ENCODE measurements at places on chromosomes 7 and 10.

- no peak for DNase-seq
Observed at GRCh38 chr10:131202990-131203389, 108.5 kb downstream of the TCERG1L start.

DNA sequence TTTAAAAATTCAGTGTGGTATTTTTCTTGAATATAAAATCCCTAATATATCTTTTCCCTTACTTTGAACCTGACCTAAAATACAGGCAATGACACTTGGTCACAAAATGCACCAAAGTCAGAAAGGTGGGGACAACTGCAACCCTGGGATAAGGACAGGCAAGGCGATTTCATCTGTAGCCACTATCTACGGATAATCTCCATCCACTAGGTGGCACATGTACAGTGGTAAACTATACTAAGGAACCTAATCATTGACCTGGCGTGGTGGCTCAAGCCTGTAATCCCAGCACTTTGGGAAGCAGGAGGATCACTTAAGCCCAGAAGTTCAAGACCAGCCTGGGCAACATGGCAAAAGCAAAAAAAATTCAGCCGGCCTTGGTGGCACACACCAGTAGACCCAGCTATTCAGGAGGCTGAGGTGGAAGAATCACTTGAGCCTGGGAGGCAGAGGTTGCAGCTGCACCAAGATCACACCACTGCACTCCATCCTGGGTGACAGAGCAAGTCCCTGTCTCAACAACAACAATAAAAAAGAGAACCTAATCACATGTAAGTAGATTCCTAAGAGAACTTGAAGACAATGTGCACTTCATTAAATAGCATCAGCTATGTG lies 98.9 kb downstream of the KMT2C start:
- peak; percentile 30 for DNase-seq

- DNase-seq = no peak
Observed at GRCh38 chr7:95334447-95334846, 10.1 kb upstream of the PON1 start.

DNA sequence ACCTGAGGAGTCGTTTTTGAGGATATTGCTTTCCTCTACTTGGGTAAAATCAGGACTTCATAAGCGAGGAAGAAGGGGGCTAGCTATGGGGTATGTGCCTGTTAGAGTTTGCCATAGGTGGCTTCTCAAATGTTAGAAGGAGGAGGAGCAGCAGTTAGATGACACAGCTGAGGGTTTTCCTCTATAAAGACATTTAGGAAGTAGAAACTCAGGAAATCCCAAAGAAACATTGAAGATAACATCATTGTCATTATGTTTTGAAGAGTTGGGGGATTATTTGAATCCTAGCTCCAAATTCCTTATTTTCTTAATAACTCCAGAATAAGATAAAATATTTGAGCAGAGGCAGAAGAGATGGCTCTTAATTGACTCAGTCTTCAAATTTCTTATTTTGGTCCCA lies 58.9 kb upstream of the CC2D2B start:
- no peak for DNase-seq

DNA sequence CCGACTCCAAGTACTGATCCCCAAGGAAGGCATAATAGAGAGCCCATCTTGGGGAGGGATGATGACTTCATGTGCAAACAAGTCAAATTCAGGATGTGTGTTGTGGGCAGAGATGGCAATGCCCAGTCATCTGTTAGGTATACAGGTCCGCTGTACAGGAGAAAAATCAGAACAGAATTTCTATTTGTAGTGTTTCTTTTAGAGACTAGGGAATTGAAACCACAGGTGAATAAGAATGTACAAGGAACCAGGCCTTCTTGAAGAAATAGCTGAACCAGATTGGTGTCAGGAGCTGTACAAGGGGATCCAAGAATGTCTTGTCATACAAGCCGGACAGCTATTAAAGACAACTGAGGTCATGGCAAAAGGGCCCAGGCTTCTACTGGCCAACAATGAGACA lies 147.9 kb downstream of the PFKFB3 start:
- no peak for DNase-seq

GRCh38 chr7:157278167-157278790 lies 58.5 kb upstream of the DNAJB6 start:
- no peak for DNase-seq

DNA sequence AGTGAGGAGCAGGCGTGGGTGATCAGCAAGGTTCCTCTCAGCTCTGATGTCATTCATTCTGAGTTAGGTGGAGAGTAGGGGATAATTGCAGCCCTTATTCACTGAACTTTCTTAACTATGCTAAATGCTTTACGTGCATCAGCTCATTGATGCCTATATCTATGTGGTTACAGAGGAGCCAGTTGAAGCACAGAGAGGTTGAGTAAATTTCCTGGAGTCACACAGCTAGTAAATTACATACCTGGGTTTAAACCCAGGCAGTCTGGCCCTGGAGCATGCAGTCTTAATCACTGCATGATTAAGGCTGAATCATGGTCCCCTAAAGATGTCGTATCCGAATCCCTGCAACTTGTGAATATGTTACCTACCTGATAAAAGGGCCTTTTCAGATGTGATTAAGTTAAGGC lies 99.6 kb downstream of the GRK5 start:
- DNase-seq = no peak

- no peak for DNase-seq
Observed at GRCh38 chr10:13908475-13908874, 321.7 kb downstream of the PRPF18 start.

GRCh38 chr10:27746397-27747095 lies 927 bp upstream of the MKX start:
- DNase-seq = peak; percentile 39

DNA sequence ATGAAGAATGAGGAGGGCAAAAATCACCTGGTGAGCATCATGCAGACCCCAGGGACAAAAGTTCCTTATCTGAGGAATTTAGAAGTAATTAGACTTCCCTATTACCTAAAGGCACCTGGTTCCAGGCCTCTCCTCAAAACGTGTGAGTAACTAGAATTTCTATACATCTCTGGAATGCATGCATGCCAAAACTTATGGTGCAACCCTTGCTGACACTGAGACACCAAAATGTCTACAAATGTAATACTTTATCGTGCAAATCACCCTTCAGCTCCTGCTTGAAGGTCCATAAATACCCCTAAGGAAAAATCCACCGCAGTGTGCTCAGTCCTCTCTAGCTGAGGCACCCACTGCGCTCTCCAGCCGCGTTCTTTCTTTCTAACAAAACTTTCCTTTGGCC lies 84.2 kb downstream of the PAXIP1 start:
- DNase-seq = no peak

- DNase-seq = peak; percentile 79
Observed at GRCh38 chr10:103564776-103565520, 71.4 kb downstream of the NEURL1 start.

DNA sequence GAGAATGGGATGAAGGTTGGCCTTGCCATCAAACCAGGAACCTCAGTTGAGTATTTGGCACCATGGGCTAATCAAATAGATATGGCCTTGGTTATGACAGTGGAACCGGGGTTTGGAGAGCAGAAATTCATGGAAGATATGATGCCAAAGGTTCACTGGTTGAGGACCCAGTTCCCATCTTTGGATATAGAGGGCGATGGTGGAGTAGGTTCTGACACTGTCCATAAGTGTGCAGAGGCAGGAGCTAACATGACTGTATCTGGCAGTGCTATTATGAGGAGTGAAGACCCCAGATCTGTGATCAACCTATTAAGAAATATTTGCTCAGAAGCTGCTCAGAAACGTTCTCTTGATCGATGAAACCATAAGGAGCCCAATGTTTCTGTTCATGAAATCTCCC lies 637 bp downstream of the RPEL1 start:
- DNase-seq = no peak

GRCh38 chr10:71985542-71986250 lies 21.5 kb downstream of the CHST3 start:
- DNase-seq = no peak

DNA sequence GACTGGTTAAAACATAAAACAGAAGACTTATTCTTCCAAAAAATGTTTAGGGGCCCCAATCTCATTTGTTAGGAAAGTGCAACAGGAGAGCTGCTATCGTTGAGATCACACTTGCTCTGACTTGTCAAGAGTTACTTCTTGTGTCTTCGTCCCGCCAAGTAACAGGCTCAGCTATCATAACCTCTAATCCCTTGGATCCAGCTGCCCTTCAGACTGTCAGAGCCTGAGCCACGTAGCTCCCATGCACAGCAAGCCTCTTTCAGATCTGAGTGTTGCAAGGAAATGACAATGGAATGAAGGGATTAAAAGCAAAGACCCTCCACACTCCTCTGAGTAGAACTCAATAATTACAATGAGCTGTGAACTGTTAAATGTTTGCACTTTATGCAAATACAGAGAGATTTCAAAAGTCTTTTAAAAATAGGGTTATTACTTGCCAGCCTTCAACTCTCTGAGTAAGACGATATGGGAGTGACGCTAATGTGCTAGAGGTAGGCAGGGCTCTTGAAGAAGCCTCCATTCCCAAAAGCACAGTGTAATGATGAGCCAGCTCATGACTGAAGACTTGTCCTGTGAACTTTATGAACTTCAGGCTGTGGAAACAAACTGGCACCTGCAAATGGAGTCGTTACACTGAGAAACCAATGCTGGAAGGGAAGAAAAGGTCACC lies 28.4 kb upstream of the CDK13 start:
- no peak for DNase-seq

GRCh38 chr7:135943134-135943879 lies 33.9 kb downstream of the MTPN start:
- DNase-seq = no peak

- DNase-seq = no peak
Observed at GRCh38 chr10:129772468-129773358, 191.4 kb downstream of the EBF3 start.

DNA sequence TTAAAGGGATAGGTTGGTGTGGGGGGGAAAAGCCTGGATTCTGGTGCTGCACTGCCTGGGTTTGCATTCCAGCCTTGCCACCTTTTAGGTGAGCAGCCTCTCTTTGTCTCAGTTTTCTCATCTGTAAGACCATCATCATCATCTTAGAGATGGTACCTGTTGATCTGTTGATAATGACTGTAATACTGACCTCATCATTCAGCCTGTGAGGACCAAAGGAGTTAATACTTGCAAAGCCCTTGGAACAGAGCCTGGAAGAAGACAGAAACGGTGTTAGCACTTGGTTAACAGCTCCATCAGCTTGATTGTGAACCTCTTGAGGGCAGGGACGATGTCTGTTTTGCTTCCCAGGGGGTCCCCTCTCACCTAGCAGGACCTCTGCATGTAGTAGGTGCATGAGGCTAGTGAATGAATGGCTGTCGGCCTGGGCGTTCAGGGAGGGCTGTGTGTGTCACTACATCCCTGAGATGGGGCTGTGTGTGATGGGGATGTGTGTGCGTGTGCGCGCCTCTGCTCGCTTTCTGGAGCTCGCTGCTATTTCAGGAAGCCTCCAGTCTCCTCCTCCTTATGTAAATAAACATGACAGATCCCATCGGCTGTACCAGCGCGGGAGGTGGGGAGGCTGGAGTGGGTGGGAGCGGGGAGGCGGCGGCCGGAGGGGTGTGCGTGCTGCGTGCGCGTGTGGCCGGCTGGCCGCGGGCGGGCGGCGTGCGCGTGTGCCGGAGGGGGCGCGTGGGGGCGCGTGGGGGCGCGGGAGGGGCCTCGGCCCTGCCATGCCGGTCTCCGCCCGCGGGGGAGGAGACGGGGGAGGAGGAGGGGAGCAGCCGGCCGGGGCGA lies 61.2 kb downstream of the NEURL1 start:
- peak; percentile 30 for DNase-seq

GRCh38 chr7:471866-472639 lies 47.6 kb downstream of the PDGFA start:
- no peak for DNase-seq

DNA sequence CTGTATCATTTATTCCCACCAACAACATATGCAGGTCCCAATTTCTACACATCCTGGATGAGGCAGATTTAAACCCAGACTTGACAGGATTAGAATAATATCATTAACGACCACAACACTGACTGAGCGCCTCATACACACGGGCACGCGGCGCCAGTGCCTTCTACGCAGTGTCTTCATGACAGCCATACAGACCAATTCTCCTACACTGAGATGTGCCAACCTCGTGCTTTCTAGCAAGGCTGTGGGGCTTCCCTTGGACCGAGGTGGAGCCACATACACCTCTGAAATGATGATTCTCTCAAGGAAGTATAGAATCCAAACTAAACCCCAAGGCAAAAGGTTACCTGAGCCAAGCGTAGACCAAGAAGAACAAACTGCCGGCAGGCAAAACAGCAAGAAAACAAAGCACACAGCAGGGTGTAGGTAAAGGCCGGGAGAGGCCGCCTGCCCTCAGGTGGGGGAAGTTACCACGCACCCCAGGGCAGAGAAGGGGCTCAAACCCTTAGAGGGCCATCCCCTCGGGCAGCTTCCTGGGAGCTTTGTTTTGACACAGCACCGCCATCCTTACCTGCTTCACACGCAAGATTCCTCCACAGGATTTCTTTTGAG lies 75.8 kb downstream of the DLG5 start:
- DNase-seq = no peak

DNA sequence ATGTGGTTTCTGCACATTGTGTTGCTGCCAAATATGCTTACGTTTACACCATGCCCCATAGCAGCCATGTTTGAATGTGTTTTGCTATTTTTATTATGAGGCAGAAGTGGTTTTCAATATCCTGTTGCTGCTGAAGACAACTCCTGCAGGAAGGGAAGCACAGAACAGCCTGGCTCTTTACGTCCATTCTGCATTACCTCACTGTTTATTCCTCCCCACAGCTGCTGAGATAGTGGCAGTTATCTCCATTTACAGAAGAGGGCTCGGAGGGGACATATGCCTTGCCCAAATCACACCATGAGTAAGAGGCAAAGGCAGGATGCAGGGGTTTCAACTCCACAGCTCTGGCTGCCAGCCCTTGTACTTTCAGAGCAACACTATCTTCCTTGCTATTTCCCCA lies 35.3 kb downstream of the PLPP4 start:
- DNase-seq = no peak

DNA sequence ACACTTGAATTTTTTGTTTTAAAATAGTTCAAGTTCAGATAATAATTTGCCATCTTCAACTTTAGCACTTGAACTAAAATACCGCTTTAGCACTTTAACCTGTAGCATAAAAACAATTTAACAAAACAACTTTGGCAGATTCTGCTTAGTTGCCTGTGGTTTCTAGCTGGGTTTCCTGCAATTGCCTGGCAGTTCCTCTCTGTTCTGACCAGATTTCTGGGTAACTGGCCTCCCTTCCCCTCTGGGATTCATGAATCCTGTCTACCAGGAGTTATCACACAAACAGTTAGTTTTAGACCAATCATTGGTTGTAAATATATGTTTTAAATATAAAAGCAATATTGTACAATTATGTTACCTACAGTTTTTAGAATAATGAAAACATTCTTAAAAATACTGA lies 89.8 kb upstream of the HDAC9 start:
- DNase-seq = no peak

GRCh38 chr7:48428091-48428684 lies 256.9 kb downstream of the ABCA13 start:
- no peak for DNase-seq

DNA sequence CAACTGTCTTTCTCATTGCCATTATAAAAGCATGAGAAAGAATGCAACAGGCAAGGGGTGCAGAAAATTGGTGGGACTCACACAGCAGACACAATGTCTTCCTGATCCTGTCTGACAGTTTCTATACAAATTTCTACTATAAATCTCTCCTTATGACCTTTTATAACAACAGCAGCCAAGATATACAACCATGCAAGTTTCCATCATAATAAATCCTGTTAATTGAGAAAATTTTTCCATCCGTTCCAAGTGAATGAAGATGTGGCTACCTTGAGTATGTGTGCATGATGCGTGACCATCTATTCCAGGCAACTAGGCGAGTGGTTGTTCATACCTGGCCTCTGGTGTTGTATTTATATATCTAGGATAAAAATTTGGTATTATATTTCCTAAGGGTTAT lies 216.7 kb downstream of the BBS9 start:
- DNase-seq = no peak

- no peak for DNase-seq
Observed at GRCh38 chr10:43068471-43069210, 8.2 kb upstream of the RET start.
